ENCODE measurements at places on chromosomes 7 and 10. TPM values are rescaled to one million over a fixed set of nuclear protein-coding genes. Genes with fewer than 3 reads are reported as not detected.

- no peak for DNase-seq
Measured at GRCh38 chr7:30162133-30162532, 27.3 kb downstream of the MTURN start.

- DNase-seq: no peak
Measured at GRCh38 chr10:77043420-77043763, 594.2 kb downstream of the KCNMA1 start.

- no peak for DNase-seq
Measured at GRCh38 chr7:85695533-85695932, 508.7 kb upstream of the SEMA3D start.

GRCh38 chr10:85224366-85224940, 896.1 kb downstream of the CCSER2 start:
- DNase-seq: no peak

GRCh38 chr7:157495594-157495993, 158.8 kb downstream of the DNAJB6 start:
- DNase-seq: no peak

DNA sequence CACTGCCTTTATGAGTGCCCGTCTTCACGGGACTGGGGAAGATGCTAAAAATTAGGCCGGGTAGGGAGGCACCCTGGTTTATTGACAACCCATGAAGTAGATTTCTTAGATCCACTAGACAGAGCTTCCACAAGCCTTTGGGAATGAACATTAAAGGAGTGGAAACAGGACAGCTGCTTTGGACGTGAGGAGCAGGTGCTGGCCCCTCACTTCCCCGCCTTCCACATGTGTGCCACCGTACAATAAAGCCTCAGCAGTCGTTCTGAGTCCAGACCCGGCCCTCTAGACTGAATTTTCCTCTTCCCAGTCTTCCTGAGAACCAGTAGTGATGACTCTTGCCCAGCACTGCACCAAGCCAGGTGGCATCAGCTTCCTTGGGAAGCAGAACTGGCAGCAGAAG, 282.4 kb downstream of the CELF2 start:
- DNase-seq: no peak

GRCh38 chr10:93290661-93291354, 191.3 kb downstream of the MYOF start:
- DNase-seq: no peak

- DNase-seq: no peak
Measured at GRCh38 chr7:123218866-123219265, 19.1 kb upstream of the SLC13A1 start.

DNA sequence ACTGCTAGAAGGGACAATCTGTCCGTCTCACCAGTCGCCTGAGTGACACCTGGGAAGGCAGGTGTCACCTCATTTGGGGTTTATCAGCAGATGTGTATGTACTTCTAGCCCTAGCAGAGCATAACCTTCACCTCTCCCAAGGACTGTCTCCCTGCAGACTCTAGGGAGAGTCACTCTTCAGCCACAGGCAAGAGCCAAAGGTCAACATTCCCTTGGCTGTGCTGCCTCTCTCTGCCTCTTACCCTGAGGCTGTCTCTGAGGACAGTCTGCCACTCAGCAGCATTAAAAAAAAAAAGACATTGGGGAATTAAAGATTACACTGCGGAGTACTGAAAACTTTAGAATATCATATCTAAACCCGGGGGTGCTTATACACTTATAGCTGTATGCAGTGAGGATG, 377.7 kb upstream of the FZD8 start:
- no peak for DNase-seq

GRCh38 chr7:93575555-93576399, 1.3 kb upstream of the CALCR start:
- DNase-seq: no peak

GRCh38 chr10:553233-553632, 136.2 kb downstream of the DIP2C start:
- DNase-seq: no peak

- peak; percentile 14 for DNase-seq
Measured at GRCh38 chr10:113960617-113961181, 83.0 kb upstream of the ADRB1 start.

- peak; percentile 28 for DNase-seq
Measured at GRCh38 chr10:70816220-70816894, 609 bp downstream of the SGPL1 start.

DNA sequence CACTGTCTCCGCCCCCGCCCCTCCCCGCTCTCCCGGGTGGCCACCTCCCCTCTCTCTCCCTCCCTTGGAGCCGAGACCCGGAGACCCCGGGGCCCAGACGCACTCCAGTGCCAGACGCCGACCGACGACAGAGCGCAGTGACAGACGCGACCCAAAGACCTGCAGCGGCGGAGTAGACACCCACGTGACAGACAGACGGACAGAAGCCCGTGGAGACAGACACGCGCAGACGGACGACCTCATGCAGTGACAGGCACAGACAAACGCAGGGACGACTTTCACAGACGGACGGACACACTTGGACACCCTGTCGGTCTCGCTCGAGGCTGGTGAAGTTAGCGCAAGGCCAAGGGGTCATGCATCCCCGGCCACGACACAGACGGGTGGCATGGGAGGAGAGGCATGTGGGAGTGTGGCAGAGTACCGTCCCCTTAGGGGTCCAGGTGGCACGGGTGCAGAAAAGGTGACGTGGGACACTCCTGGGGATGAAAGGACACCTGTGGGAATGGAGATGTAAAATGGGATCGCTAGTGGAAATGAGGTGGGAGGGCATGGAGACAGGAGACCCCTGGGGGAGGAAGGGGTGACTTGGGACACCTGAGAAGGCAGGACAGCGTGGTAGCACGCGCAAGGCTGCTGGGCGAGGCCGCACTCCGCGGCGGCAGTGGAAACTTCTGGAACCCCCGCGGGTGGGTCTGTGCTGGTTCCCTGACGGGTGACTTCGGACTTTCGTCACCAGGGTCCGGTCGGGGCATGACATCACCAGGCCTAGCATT, 456 bp upstream of the ACHE start:
- DNase-seq: no peak

DNA sequence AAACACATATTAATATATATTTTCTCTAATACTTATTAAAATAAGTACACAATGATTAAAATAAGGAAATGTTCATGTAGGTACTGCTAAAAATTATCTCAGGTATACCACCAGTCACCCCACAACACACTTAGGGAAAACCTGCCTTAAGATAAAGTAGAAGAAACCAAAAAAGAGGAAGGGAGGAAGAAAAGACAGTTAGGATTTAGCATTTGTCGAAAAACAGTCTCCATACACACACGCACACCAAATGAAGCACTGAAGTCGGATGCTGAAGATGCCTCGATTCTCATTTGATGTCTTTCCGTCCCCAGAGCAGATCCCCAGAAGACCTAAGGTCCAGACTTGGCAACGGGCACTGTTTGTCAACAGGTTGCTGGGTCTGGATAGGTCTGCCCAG, 30.0 kb upstream of the ARID5B start:
- no peak for DNase-seq

- no peak for DNase-seq
Measured at GRCh38 chr7:54084340-54084739, 457.8 kb upstream of the VSTM2A start.

- no peak for DNase-seq
Measured at GRCh38 chr7:138491612-138492386, 31.7 kb downstream of the TRIM24 start.

DNA sequence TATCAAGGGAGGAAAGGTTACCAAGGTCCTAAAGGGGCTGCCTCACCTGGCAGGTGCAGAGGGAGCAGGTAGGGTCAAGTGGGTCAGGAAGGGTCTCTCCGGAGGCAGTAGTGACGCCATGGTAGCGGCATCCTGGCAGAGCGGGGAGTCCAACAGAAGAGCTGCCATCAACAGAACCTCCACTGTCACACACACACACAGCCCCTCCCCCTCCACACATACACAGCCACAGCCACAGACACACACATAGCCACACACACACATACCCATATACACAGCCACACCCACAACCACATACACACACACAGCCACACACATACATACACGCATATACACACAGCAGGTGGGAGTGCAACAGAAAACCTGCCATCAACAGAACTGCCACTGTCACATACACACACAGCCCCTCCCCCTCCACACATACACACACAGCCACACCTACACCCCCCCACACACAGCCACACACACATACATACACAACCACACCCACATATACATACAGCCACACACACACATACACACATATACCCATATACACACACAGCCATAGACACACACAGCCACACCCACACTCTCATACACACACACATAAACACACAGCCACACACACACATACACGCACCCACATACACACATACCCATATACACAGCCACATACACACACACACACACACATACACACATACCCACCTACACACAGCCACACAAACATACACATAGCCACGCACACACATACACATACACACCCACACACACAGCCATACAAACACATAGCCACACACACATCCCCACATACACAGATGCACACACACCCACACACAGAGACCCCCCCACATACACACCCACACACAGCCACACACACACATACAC, 23.1 kb downstream of the KCP start:
- no peak for DNase-seq

DNA sequence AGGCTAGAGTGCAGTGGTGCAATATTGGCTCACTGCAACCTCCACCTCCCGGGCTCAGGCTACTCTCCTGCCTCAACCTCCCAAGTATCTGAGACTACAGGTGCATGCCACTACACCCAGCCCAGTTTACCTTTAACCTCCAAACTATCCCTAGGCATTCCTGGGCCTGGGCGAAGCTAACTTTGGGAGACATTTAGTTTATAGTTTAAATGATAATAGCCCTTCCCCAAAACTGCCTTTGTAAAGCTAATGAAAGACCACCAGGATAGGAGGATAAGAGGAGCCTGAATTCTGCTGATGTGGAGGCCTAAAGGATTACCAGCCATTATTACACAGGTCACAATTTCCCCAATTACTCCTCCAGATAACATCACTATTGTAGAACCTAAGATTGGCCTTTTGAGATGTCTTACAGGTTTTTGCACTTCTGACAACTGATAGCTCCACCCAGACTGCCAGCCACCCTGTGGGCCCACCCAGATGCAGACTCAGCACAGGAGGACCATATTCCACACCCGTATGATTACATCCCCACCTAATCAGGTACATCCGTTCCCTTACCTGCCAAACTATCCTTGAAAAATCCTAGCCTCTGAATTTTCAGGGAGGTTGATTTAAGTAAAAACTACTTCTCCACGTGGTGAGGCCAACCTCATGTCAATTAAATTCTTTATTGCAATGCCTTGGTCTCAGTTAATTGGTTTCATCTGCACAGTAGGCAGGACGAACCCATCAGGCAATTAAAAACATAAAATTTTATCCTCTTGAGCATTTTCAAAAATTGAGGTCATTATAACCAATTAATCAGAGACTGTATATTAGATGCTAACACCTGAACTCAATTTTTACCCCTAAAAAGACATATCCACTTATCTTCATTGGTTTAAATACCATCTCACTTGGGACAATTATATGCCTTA, 62.3 kb upstream of the TMEM254 start:
- no peak for DNase-seq

DNA sequence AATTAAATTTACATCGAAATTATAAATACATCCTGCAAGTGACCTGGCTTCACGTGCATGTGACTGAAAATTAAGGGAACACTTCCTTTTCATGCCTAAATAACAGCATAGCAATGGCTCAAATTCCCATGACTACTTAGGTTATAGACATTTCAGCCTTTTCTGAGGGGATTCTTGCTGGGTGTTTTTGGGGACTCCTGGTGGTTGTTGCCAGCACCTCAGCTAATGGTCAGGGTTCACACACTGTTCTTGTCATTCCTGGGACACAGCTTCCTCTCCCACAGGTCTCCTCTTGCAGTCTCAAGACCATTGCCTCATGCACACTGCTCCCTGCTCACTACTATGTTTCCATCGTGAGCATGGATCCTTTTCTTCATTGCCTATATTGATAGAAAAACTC, 148.9 kb upstream of the GLI3 start:
- DNase-seq: no peak

DNA sequence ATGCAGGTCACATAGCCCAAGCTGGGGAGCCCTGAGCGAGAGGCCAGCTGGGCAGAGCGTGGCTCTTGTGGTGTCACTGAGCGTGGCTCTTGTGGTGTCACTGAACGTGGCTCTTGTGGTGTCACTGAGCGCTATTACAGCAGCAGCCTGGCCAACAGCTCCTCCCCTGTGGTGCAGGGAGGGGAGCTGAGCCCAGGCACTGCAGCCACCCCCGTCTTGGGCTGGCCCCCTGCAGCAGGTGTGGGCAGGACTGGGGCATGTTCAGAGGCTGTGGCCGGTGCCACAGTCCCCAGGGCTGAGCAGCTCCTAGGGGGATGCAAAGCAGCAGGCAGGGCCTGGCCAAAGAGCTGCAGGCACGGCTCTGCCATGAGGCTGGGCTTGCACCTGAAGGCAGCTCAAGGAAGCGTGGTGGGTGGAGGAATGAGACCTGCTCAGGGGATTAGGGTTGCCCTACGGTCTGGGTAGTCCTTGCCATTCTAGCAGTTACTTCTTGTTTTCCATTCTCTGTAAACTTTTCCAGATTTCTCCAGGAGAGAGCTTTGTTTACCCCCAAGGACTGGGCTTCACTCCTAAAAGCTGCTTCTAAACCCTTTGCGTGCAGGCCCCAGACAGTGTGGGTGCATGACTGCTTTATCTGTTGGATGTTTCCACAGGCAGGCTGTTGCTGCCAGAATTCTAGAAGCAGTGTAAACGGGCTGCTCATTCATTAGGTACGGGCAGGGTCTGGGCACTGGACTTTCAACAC, 29.2 kb downstream of the ZNF783 start:
- DNase-seq: no peak

DNA sequence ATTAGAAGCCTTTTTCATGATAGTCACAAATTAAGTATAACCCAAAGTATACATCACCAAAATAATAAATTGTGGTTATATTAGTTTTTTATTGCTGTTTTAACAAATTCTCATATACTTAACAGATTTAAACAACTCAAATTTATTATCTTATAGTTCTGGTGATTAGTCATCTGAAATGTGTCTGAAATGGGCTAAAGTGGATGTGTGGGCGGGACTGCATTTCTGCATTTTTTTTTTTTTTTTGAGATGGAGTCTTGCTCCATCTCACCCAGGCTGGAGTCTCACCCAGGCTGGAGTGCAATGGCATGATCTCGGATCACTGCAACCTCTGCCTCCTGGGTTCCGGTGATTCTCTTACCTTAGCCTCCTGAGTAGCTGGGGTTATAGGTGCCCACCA, 891.5 kb upstream of the CELF2 start:
- no peak for DNase-seq

Gene C10orf95
- polyA plus RNA-seq: 0.73 TPM

Gene TMEM236
- not detected for polyA plus RNA-seq

Gene GALNT17
- polyA plus RNA-seq: not detected

Gene GRM3
- 0.05 TPM for polyA plus RNA-seq

Gene MBL2
- not detected for polyA plus RNA-seq

Gene GALNT11
- 11.0 TPM for polyA plus RNA-seq

Gene MOGAT3
- polyA plus RNA-seq: not detected

Gene ACTA2
- 1.4 TPM for polyA plus RNA-seq
